Stimulated activated naive CD4-positive, alpha-beta T cell treated with Interleukin-2 at 50 U/mL for 16 hours (primary cell): ENCODE measurements at places on chromosomes 5 and 9.
A peak's percentile ranks its signal among the peaks of the same experiment; 100 is the strongest.

GRCh38 chr9:130616451-130616850, 37.1 kb downstream of the FUBP3 start:
- DNase-seq: no peak

DNA sequence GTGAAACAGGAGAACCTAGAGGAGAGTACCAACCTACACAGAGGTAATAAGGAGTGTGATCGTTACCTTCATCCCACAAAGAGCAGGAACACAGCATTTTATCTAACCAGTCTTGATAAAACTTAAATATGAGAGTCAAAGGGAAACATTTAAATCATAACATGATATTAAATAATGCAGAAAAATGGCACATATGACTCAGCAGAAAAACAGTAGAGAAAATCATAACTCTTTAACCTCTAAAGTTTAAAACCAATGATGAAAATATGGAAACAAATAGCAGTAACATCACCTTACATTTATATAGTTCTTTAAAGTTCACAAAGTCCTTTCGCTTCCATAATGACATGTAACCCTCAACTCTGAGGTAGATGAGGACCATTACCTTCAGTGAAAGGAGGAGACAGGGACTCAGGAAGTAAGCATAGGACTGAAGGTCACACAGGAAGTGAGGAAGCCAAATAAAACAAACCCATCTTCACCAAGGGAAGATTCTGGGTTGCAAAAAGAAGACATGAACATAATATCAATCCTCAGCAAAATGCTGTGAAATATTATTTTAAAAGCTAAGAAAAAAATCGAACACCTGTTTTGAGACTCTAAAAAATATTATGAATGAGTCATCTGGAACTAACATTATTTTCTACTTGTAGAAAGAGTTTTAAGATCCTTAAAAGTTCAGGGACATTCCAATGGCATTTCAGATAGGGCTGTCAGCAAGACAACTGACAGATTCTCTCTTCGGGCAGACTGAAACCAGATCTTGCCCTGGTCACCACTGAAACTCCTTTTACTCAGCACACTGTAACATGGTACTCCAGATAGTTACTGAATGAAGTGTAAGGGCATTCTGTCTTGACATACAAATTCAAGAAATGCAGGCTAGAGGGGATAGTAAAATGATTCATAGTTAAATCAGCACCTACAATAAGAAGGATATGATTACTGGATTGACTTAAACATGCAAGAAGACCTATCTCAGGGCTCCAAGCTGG, 148.5 kb downstream of the EPB41L4A start:
- no peak for DNase-seq

DNA sequence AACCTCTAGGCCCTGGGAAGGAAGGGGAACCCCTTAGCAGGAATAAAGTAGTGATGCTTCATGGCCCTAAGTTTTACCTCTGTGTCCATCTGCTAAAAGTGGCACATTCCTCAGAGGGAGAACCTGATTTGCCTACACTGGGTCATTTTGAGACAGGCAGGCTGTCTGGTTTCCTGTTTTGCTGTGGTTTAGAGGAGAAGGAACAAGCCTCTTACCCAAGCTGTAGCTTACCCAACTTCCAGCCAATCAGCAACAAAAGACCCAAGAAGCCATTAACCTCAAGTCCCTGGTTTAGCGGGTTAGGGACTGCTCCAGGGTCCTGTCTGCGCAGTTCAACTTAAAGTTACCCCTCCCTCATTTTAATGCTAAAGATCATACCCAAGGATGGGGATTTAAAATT, 411.0 kb downstream of the MAT2B start:
- no peak for DNase-seq

DNA sequence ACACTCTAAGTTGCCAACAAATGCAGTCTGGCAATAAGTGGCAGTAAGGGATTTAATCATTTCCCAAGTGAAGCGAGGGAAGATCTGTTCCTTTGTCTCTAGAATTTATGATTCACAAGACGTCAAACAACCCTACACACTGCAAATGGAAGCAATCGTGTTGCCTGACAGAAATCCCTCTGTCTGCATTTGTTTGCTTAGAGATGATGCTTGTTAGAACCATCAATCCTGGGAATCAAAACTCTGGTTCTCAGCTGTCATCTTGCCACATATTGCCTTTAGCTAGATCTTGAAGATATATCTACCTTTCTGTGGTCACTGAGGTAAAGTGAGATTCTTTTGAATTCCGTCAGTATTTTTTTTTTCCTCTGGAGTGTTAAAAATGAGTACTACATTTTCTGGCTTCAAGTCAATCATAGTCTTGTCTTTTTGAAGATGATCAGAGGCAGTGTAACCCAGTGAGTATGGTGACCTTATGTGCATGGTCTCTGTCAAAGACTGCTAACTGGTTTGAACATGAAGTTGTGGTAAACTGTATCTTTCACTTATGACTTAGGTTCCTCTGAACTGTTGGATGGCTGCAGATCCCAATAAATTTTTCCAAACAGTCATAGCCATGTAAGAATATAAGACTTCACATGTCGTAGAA, 106.4 kb upstream of the STARD4 start:
- no peak for DNase-seq

- DNase-seq: no peak
Observed at GRCh38 chr9:122406070-122406890, 35.5 kb downstream of the PTGS1 start.

GRCh38 chr9:121902461-121903135, 190.5 kb downstream of the TTLL11 start:
- DNase-seq: no peak

DNA sequence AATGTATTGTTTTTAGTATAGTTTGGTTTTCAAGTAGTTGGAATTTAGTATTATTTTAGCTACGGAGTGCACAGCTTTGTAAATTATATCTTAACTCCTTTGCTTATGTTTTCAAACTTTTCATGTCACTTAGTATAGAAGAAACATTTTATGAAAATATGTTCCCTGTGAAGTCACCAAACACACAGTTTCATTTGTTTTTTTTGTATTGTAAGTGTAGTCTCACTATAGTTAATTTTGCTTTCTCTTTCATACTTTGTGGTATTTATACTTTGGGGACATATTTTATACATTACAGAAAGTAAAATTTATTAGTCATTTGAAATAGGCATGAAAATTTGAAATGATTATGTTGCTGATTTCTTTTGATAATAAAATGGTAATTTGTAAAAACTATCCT, 5.0 kb downstream of the CHSY3 start:
- no peak for DNase-seq

DNA sequence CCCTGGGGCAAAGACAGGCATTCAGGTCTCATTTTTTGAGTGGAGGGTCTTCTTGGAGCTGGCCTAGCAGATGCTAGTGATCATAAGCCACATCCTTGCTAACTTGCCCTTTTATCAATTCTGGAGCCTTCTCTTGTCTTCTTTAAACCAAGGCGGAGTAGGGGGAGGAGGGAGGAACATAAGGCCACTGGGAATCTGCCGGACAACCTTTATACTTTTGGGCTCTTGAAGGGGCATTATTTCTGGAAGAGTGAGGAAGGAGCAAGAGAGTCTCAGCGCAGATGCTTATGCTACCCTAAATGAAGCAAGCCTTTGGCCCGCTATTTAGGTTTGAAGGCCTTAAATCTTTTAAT, 2.0 kb downstream of the TMEFF1 start:
- no peak for DNase-seq

- DNase-seq: no peak
Observed at GRCh38 chr9:25678147-25678666, at the start of gene TUSC1. TSS of gene TUSC1 (minus strand) at chr9:25678444. CDS start at chr9:25678312, 132 bp downstream.

GRCh38 chr5:111251921-111252320, 27.7 kb downstream of the CAMK4 start:
- DNase-seq: no peak

- DNase-seq: no peak
Observed at GRCh38 chr5:36878392-36879082, 2.0 kb downstream of the NIPBL start.

DNA sequence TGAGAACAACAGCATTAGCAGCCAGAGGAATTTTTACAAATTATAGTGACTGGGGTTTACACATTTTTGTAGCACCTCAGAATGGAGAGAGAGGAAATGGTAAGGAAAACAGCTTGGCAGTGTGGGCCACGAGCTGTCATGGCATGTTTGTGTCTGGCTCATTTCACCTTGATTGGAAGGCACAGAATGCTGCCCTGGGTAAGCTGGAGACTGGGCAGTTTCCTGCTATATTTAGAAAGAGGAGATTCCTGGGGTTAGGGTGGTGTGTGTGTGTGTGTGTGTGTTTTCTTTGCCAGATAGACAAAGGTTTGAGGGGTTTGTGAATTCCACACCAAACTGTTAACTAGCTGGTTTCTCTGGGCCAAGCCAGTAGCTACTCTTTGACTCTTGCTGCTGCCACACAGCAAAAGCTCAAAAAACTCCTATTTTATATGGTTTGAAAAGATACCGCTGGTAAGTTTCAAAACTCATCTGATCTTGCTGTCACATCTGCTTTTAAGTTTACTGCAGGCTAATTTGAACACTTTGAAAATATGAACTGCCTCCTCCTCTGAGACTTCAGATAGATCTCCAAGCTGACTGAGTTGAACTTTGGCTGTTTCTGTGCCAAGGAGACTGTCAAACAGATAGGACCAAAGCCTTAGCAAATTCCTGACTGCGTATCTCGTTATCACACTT, 9.1 kb downstream of the ARHGAP26 start:
- no peak for DNase-seq

DNA sequence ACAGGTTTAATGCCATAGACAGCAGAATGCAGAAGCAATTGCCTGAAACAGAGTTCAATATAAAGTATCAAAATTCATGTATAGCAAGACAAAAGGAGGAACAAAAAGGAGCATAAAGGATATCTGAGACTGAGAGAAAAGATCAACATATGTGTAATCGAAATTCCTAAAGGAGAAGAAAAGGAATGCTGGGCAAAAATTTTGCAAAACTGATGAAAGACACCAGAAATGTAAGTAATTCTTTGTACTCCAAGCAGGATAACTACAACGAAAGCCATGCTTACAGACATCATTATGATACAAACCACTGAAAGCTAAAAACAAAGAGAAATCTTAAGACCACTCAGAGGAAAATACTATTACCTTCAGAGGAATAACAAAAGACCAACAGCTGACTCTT, 72.8 kb upstream of the MTAP start:
- DNase-seq: no peak

GRCh38 chr9:69535911-69536310, 136.3 kb downstream of the APBA1 start:
- no peak for DNase-seq

DNA sequence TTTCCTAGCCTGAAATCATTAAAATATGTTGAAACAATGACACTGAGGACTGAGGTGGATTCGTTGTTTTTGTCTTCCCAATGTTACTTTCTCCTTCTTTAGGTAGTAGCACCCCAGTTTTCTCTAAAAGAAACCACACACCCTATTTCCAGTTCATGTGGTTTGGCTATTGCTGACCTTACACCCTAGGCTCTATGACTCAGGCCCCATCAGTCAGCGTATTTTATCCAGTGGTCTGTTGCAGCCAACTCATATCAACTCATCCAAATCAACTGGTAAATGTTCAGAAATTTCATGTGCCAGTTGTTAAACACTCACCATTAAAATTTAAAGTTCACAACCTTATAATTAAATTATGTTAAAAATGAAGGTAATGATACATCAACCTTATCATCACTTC, 44.6 kb upstream of the NFIB start:
- no peak for DNase-seq

DNA sequence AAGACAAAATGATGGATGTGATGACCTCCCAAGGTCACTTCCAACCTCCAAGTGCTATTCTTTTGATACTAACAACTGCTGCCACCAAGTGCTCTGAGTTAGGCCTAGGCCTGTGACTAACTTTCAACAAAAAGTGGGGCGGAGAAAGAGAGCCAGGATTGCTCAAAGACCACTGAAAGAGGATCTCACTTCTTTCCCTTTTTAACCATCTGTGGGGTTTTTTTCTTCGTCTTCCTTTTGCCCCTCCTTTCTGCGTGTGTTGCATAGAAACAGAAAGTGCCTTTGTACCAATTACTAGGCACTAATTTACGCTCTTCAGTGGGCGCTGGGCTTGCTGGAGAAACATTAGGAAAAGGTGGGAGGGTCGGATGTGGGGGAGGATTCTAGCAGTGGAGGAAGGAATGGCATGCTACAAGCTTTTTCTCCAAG, 8.0 kb downstream of the KLF9 start:
- peak; percentile 13 for DNase-seq

DNA sequence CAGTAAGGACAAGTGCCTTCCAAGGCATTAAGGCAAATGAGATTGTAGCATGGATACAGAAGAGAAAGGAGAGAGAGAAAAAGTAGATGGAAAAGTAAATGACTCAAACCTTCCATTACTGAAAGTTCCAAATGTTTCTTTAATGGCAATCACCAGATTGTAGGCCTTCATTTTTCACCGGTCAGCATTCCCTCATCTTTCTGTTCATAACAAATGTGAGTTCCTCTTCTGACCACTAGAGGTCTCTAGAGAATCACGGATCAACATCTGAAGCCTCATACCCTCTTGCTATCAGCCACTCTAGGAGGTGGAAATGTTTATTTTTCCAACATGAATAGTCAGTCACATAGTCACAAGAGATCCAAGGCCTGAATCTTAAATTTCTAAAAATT, 73.6 kb upstream of the RPS23 start:
- no peak for DNase-seq

DNA sequence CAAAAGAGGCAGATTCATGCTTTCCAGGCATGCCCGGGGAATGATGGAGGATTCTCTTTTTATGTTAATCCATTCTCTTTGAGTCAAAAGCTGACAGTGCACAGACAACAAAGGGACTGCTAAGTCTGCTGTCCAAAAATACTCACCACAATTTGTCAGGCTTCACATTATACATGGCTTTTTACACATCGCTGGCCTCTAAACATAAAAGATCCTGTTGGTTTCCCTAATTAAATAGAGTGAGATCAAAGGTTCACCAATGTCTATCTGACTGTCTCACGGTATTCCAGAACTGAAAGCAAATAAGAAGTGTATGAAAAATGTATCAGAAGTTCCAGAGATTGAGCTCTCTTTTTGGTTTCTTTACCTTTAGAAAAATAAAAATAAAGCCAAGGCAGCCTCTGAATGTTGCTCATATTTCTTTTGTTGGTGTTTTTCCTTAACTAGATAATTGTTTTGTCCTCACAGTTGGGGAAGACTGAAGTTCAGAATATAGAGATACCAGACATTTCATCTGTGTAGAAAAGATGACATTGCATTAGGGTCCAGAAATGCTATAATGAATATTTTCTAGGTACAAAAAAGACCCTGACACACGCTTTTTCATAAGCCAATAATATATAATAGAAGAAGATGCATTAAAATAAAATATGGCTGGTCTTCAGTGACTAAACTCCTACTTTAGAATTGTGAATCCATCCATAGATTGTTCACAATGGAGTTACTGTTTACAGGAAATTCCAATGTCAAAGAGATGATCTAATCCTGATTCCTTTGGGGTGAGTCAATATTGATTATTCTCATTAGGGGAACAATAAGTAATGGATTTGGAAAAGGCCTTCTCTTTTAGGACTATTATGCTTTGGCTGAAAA, 688.2 kb upstream of the CDH6 start:
- DNase-seq: no peak
